Gastroesophageal sphincter (tissue), 4 donors: ENCODE measurements at places on chromosomes 7 and 10.

DNA sequence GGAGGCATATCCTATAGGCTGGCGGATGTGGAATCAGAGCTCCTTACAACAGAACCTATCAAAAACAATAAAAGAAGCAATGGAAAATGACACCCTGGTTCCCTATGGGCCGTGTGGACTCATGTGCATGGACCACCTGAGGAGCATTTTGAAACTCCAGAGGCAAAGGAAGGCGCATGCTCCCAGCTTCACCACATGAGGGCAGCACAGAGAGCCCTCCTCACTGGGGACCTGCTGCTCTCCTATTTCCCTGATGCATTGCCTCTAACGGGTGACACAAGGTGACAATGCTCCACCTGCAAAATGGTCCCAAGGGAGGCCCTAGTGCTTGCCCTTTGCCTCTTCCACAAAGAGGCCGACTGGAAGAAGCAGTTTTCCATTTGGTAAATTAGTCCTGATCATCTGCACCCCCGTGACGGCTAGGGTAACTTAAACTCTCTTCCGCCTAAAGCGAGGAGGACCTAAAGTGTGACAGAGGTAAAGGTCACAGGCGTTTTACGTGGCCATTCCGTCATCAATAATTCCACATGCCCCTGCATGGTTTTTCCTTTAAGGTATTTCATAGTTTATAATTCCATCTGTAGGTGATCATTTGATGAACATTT, 67.7 kb downstream of the GPAM start:
- no peak for ATAC-seq

DNA sequence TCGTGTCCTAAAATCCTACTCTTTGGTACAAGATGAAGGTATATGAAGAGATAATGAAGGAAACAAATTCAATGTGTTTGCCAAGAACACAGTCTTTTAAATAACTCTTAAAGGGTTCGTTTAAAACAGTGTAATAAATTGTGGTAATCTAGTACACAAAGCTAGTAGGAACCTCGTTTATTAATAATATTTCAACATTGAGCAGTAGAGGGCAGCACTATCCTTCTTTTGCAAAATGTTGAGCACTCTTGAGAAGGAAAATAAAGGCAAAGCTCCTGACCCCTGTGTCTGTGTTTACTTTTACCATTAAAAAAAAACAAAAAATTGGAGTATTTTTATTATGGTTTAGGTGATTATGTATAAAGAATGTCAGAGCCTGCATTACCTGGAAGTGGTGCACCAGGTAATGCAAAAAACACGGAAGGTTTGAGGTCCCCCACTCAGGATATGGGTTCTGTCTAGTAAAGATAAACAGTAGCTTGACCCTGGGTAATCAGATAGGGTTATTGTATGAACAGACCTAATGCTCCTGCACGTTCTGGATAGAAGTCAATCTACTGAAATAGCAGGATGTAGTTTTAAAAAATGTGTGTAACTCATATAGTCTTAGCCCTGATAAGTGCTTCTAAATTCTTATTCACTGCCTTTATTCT, 5.7 kb upstream of the GOT1 start:
- peak; percentile 40 for ATAC-seq

DNA sequence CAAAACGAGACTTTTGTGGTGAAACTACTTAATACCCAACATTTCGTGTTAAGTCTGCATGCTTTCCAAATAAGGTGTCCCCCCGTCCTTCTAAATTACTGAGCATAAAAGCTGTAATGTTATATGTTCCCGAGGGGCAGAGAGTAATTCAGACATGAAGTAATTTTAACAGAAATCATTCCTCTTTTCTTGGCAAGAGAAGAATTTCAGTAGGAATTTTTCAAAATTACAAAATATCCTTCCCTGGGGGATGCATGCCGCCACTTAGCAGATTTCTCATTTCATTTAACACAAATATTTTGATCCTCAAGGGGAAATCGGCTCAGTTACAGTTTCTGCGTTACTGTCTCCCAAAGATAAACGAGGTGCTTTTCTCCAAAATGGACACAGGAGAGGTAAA, 213.2 kb upstream of the RHOBTB1 start:
- peak; percentile 39 for ATAC-seq

DNA sequence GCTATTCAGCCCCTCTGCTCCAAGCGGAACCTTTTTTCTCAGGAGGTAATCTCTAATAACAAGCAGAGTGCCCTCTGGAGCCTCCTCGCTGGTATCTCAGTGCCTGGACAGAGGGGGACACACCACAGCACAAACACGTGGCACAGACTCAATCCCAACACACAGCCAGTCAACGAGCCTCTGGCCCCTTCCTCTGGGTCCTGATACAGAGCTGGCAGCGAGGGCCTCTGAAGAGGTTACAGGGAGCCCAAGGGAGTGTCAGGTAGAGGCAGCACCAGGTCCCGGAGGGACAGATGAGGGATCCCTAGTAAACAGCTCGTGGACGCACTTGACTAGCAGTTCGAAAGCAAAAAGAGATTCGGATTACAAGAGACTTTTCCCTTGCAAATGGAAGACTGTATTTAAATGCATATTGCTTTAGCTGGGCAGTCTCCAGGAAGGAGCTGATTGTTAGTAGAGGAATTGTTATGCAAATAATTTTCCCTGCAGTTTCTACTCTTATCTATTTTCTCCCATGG, 14.1 kb downstream of the CXCL12 start:
- no peak for ATAC-seq
